ENCODE measurements at places on chromosomes 2 and 18. TPM values are rescaled to one million over a fixed set of nuclear protein-coding genes. Genes with fewer than 3 reads are reported as not detected.

GRCh38 chr2:113213061-113213930 lies 39.5 kb downstream of the PSD4 start:
- H3K4me3 ChIP-seq = no peak overlapping the region
- DNase-seq = no peak
- H3K27me3 ChIP-seq = no peaks in the 10 kb centered on the region
- H3K36me3 ChIP-seq = no peaks in the 10 kb centered on the region
- peaks cover 50% of the 10 kb centered on the region for H3K4me1 ChIP-seq

DNA sequence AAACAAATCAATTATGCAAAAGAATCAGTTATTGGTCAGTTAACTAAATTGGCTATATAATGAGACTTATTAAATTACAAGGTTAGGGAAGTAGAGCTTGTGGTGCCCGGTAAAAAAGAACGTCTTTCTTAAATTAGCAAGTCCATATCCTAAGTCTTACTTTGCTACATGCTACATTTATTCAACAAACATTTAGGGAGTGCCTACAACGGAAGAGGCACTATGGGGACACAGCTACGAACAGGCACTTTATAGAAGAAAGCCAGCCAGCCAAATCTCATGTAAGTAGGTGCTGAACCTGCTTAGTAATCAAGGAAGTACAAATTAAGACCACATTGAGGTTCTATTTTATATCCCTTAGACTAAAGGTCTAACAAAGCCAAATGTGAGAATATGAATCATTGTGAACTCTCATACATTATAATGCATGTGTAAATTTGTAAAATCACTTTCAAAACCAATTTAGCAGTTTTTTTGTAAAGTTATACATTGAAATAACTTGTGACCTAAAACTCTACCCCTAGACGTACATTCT lies 59.9 kb downstream of the PDK1 start:
- peaks cover 8% of the 10 kb centered on the region for H3K4me1 ChIP-seq
- peaks cover 11% of the 10 kb centered on the region for H3K36me3 ChIP-seq
- no peak overlapping the region for H3K4me3 ChIP-seq
- no peak overlapping the region for H3K27ac ChIP-seq
- no peak for DNase-seq
- H3K27me3 ChIP-seq = no peaks in the 10 kb centered on the region

DNA sequence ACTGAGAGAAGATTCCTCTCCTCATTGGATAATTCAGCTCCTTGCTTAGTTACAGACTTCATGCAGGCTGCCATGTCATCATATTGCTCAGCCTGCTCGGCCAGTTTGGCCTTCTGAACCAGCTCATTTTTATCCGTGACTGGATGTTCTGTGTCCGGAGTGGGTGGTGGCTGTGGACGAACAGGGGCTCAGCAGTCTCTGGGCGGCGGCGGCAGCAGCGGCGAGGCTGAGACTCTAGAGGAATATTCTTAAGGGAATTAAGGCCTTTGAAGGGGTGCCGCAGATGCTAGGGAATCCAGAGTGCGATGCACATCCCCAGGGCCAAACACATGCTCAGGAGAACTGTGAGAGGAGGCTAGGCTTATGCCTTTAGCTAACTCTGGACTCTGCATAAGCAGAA lies 97.9 kb upstream of the GYPC start:
- DNase-seq = no peak
- no peaks in the 10 kb centered on the region for H3K27me3 ChIP-seq
- H3K36me3 ChIP-seq = no peaks in the 10 kb centered on the region
- H3K4me1 ChIP-seq = no peaks in the 10 kb centered on the region
- H3K27ac ChIP-seq = no peak overlapping the region

GRCh38 chr18:37276111-37276890 lies 289.3 kb downstream of the CELF4 start:
- H3K27ac ChIP-seq = no peak overlapping the region
- H3K27me3 ChIP-seq = peaks cover 61% of the 10 kb centered on the region
- H3K4me1 ChIP-seq = no peaks in the 10 kb centered on the region
- no peak for DNase-seq

The CIB4 gene
- not detected for total RNA-seq

GRCh38 chr18:8767340-8767739 lies 62.0 kb downstream of the MTCL1 start:
- no peak for DNase-seq
- H3K4me1 ChIP-seq = peaks cover 22% of the 10 kb centered on the region
- H3K4me3 ChIP-seq = no peak overlapping the region
- no peak overlapping the region for H3K27ac ChIP-seq
- H3K27me3 ChIP-seq = no peaks in the 10 kb centered on the region

DNA sequence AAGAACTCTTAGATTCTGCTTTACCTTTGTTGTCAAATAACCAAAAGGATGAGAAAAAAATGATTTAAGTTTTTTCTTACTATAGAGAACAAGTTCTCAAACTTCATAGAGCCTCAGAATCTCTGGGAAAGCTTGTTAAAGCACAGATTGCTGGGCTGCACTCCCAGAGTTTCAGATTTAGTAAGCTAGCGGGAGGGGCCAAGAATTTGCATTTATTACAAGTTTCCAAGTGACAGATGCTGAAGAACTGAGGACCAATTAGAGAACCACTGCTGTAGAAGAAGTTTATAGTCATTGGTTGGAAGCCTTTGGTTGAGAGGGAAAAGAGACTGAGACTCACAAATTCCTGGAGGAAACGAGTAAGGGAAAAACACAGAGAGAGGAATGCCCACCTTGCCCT lies 32.1 kb downstream of the PID1 start:
- H3K27ac ChIP-seq = no peak overlapping the region
- H3K4me1 ChIP-seq = no peaks in the 10 kb centered on the region
- H3K36me3 ChIP-seq = no peaks in the 10 kb centered on the region
- H3K4me3 ChIP-seq = no peak overlapping the region

- no peaks in the 10 kb centered on the region for H3K36me3 ChIP-seq
- peaks cover 19% of the 10 kb centered on the region for H3K4me1 ChIP-seq
- DNase-seq = no peak
These were observed 385.4 kb upstream of the SYT4 start for GRCh38 chr18:43662657-43663056.

The INHBB gene
- not detected for total RNA-seq

The SERPINB4 gene
- total RNA-seq = not detected

GRCh38 chr2:169462896-169463695 lies 16.2 kb upstream of the BBS5 start:
- H3K27me3 ChIP-seq = no peaks in the 10 kb centered on the region
- no peaks in the 10 kb centered on the region for H3K4me1 ChIP-seq
- no peak overlapping the region for H3K27ac ChIP-seq
- no peak overlapping the region for H3K4me3 ChIP-seq

GRCh38 chr2:217162533-217162932 lies 302.7 kb upstream of the TNP1 start:
- no peak overlapping the region for H3K4me3 ChIP-seq
- no peaks in the 10 kb centered on the region for H3K36me3 ChIP-seq
- H3K4me1 ChIP-seq = peaks cover 27% of the 10 kb centered on the region
- peak overlapping the region; percentile 85 for H3K27ac ChIP-seq
- no peak for DNase-seq

DNA sequence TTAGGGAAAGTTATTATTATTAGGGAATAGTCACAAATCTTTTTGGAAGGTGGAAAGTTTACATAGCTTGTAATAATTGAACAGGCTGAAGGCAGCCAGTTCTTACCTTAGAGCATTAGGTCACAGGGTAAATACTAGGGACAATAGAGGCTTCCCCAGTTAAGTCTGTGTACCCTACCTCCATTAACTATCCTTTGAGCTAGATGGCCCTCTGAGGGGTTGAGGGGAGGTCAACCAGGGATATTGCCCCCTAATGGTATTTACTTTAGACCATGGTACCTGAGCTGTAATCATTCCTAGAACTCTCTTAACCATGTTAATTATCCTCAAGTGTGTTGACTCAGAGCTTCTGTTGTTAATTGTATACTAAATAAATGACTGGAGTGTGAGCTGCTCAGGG lies 120.5 kb upstream of the SCN7A start:
- no peak overlapping the region for H3K4me3 ChIP-seq
- no peak for DNase-seq
- peaks cover 2% of the 10 kb centered on the region for H3K4me1 ChIP-seq
- H3K27me3 ChIP-seq = no peaks in the 10 kb centered on the region
- H3K36me3 ChIP-seq = no peaks in the 10 kb centered on the region

The SERPINB2 gene
- total RNA-seq = 1.00 TPM

DNA sequence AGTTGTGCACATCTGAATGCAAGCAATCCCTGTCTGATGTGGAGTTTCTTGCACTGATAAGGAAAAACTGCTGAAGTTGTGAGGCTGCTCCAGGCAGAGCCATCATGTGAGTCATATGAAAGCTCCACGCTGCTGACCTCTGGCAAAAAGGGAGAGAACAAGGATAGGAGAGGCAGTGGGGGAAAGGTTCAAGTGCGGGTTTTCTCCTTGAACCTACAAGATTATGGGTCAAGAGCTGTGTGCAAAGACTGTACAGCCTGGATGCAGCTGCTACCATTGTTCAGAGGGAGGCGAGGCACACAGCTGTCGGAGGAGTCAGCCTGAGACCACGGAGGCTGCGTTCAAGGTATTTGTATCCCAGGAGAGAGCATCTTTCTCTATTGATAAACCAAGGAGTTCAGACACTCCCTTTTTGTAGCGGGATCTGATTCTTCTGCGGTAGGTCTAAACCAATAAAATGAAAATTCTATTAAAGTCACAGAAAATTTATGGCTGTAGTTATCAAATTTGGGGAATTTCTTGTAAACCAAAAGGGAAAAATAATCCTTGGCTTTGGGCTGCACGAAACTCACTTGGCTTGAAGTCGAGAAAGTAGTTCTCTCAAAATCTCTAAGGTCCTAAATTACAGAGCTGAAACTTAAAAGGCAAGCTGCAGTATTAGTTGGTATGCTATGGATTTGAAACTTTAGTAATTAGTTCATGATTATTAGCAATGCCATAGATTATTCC lies at the start of gene CDK15:
CDK15 (plus strand) TSS at position 96 of the 729 bp plus-strand sequence; CDS start at position 224, 128 bp downstream.
- H3K27ac ChIP-seq = peak within 1 kb of the TSS; percentile 81
- H3K4me3 ChIP-seq = peak within 1 kb of the TSS; percentile 50
- H3K36me3 ChIP-seq = no peaks in the 10 kb centered on the region
- H3K27me3 ChIP-seq = no peaks in the 10 kb centered on the region
- DNase-seq = no peak

GRCh38 chr18:59758106-59758505 lies 60.9 kb upstream of the CCBE1 start:
- no peak for DNase-seq
- no peaks in the 10 kb centered on the region for H3K4me1 ChIP-seq
- H3K27ac ChIP-seq = no peak overlapping the region
- peaks cover 26% of the 10 kb centered on the region for H3K27me3 ChIP-seq

GRCh38 chr2:152613235-152613634 lies 104.0 kb downstream of the PRPF40A start:
- peaks cover 26% of the 10 kb centered on the region for H3K4me1 ChIP-seq
- no peak overlapping the region for H3K27ac ChIP-seq
- no peaks in the 10 kb centered on the region for H3K27me3 ChIP-seq
- DNase-seq = no peak

- peak; percentile 95 for DNase-seq
- peak overlapping the region; percentile 24 for H3K4me3 ChIP-seq
- H3K27ac ChIP-seq = no peak overlapping the region
- H3K36me3 ChIP-seq = no peaks in the 10 kb centered on the region
- H3K27me3 ChIP-seq = peaks cover 3% of the 10 kb centered on the region
- H3K4me1 ChIP-seq = peaks cover 8% of the 10 kb centered on the region
These were observed 11.0 kb upstream of the SFTPB start for GRCh38 chr2:85678794-85679672.

The IL36G gene
- not detected for total RNA-seq

DNA sequence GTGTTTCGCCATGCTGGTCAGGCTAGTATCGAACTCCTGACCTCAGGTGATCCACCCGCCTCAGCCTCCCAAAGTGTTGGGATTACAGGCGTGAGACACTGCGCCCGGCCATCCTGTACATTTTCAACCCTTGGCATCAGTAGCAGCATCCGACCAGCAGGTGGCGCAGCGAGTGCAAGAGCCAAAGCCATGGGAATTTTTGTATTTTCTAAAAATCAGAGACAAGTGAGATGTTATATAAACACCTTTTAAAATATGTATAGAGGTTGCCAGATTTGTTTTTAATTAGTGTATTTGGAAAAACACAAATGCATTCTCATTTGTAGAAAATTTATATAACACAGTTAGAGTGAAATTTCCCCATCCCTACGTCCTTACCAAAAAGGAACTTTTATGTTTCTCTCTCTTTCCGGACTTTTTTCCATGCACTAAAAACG lies 36.8 kb downstream of the MOGAT1 start:
- H3K36me3 ChIP-seq = no peaks in the 10 kb centered on the region
- H3K27me3 ChIP-seq = peaks cover 5% of the 10 kb centered on the region
- H3K27ac ChIP-seq = peak overlapping the region; percentile 37
- peaks cover 14% of the 10 kb centered on the region for H3K4me1 ChIP-seq
- H3K4me3 ChIP-seq = no peak overlapping the region

- no peak overlapping the region for H3K27ac ChIP-seq
- no peaks in the 10 kb centered on the region for H3K36me3 ChIP-seq
- DNase-seq = no peak
- H3K4me3 ChIP-seq = no peak overlapping the region
- H3K4me1 ChIP-seq = no peaks in the 10 kb centered on the region
- peaks cover 13% of the 10 kb centered on the region for H3K27me3 ChIP-seq
These were observed 128.9 kb upstream of the CELF4 start for GRCh38 chr18:37694516-37694915.

The LGALSL gene
- 20.0 TPM for total RNA-seq

DNA sequence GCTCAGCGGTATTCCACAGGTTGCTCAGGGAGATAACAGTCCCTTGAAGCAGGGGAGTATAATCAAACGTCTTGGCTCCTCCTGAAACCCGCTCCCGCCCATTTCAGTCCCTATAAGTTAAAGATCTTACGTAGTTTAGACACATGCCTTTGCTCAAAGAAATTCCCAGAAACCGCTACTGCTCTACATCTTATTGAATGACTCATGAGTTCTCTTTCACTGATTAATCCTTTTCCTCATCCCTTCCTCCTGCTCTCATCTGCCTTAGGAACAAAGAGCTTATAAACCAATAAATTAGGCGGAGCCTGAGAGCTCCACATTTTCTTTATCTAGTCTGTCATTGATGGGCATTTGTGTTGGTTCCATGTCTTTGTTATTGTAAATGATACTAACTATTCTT lies 4.2 kb upstream of the SERPINB4 start:
- DNase-seq = no peak
- no peak overlapping the region for H3K4me3 ChIP-seq
- H3K4me1 ChIP-seq = peaks cover 5% of the 10 kb centered on the region
- H3K27me3 ChIP-seq = no peaks in the 10 kb centered on the region
- no peaks in the 10 kb centered on the region for H3K36me3 ChIP-seq

GRCh38 chr2:240427729-240428128 lies 7.7 kb upstream of the GPC1 start:
- peaks cover 1% of the 10 kb centered on the region for H3K4me1 ChIP-seq
- peaks cover 38% of the 10 kb centered on the region for H3K27me3 ChIP-seq
- H3K27ac ChIP-seq = no peak overlapping the region
- H3K4me3 ChIP-seq = no peak overlapping the region
- DNase-seq = no peak

Data from mesothelial cell of epicardium (in vitro differentiated cells).